ENCODE measurements at places on chromosomes 2 and 18. TPM values are rescaled to one million over a fixed set of nuclear protein-coding genes. Genes with fewer than 3 reads are reported as not detected.

- no peak overlapping the region for H3K27ac ChIP-seq
- no peak for DNase-seq
- no peaks in the 10 kb centered on the region for H3K36me3 ChIP-seq
- no peaks in the 10 kb centered on the region for H3K27me3 ChIP-seq
- H3K4me1 ChIP-seq = peaks cover 8% of the 10 kb centered on the region
Observed at GRCh38 chr2:29022679-29023078, 41.6 kb downstream of the TOGARAM2 start.

DNA sequence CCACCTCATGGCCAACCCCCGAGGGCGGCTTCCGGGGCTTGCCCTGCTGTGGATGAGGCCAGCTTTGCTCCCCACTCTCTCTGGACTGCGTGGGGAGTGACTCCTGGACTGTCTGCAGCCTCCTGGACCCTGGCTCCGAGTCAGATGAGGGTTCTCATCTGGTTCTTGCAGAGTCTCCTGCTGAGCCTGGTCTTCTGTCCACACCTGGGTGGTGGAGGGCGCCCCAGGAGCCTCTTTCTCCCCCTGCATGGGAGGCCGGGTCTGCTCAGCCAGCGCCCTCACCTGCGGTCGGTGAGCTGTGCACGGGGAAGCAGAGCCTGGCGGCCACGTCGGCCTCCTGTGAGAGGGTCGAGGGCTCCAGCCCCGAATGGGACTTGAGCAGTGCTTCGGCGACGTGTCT is 78.3 kb downstream of the RTP5 start:
- H3K4me1 ChIP-seq = no peaks in the 10 kb centered on the region
- H3K36me3 ChIP-seq = no peaks in the 10 kb centered on the region
- H3K27ac ChIP-seq = no peak overlapping the region
- H3K27me3 ChIP-seq = no peaks in the 10 kb centered on the region
- DNase-seq = no peak

- no peaks in the 10 kb centered on the region for H3K36me3 ChIP-seq
- no peak overlapping the region for H3K4me3 ChIP-seq
- no peaks in the 10 kb centered on the region for H3K27me3 ChIP-seq
- no peak overlapping the region for H3K27ac ChIP-seq
- no peaks in the 10 kb centered on the region for H3K4me1 ChIP-seq
Observed at GRCh38 chr2:186058614-186059013, 320.0 kb downstream of the FSIP2 start.

- peaks cover 12% of the 10 kb centered on the region for H3K27me3 ChIP-seq
- no peak overlapping the region for H3K4me3 ChIP-seq
- no peaks in the 10 kb centered on the region for H3K4me1 ChIP-seq
- H3K36me3 ChIP-seq = no peaks in the 10 kb centered on the region
- DNase-seq = peak; percentile 76
Observed at GRCh38 chr2:217988014-217988839, 14.6 kb downstream of the TNS1 start.

DNA sequence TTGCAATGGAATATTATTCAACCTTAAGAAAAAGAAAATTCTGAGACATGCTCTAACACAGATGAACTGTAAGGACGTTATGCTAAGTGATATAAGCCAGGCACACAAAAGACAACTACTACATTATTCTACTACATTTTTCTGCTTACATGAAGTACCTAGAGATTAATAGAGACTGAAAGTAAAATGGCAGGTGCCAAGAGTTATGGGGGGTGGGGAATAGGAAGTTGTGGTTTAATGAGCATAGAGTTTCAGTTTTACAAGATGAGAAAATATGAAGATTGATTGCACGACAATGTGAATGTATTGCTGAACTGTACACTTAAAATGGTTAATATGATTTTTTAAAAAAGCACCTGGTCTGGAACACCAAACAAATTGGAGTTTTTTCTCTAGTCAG is 1231.6 kb upstream of the DDX18 start:
- H3K4me1 ChIP-seq = no peaks in the 10 kb centered on the region
- H3K4me3 ChIP-seq = no peak overlapping the region
- no peak overlapping the region for H3K27ac ChIP-seq
- no peaks in the 10 kb centered on the region for H3K36me3 ChIP-seq

GRCh38 chr18:53253789-53254188 is 913.8 kb downstream of the DCC start:
- H3K27me3 ChIP-seq = no peaks in the 10 kb centered on the region
- no peaks in the 10 kb centered on the region for H3K4me1 ChIP-seq
- DNase-seq = no peak
- H3K36me3 ChIP-seq = no peaks in the 10 kb centered on the region

- no peak overlapping the region for H3K27ac ChIP-seq
- peaks cover 12% of the 10 kb centered on the region for H3K4me1 ChIP-seq
- H3K36me3 ChIP-seq = peaks cover 30% of the 10 kb centered on the region
Observed at GRCh38 chr2:24821433-24821891, 28.2 kb downstream of the CENPO start.

- no peaks in the 10 kb centered on the region for H3K4me1 ChIP-seq
- no peak overlapping the region for H3K27ac ChIP-seq
- DNase-seq = no peak
Observed at GRCh38 chr2:145000376-145000775, 480.5 kb upstream of the ZEB2 start.

DNA sequence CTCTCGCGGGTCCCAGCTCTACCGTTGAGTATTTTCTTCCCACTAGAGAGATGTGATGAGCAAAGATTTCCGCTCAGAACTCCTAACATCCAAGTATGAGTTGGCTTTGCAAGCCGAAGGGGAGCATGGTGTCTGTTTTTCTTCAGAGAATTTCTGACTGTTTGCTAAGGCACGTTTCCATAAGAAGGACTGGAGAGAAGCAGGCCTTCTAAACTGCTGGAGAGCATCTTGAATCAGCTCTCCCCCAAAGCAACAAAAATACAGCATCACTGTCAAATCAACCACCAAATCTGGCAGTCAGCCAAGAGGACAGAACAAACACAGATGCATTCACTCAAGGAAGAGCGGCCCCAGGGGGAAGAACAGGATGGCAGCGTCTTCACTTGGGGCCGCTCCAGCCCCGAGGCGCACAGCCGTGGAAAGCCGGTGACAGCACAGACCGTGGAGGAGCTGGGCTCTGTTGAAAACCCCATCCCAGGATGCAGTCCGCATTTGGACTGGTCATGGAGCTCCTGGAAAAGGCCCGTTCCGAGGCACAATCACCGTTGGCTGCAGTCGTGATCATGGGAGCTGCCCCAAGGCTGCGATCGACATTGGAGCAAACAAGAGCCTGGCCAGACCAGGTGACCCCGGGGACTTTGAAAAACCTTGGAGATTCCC is 101.4 kb downstream of the NFATC1 start:
- DNase-seq = no peak
- no peak overlapping the region for H3K4me3 ChIP-seq
- peaks cover 56% of the 10 kb centered on the region for H3K36me3 ChIP-seq
- H3K27me3 ChIP-seq = no peaks in the 10 kb centered on the region
- peaks cover 14% of the 10 kb centered on the region for H3K4me1 ChIP-seq
- peak overlapping the region; percentile 45 for H3K27ac ChIP-seq

DNA sequence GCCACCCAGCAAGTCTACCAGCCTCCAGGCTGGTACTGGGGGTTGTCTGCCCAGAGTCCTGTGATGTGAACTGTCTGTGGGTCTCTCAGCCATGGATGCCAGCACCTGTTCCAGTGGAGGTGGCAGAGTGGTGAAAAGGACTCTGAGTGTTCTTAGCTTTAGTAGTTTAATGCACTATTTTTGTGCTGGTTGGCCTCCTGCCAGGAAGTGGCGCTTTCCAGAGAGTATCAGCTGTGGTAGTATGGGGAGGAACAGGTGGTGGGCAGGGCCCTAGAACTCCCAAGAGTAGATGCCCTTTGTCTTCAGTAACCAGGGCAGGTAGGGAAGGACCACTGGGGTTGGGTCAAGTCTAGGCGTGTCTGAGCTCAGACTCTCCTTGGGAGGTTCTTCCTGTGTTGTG is 356.7 kb downstream of the STK39 start:
- no peaks in the 10 kb centered on the region for H3K4me1 ChIP-seq
- no peak overlapping the region for H3K27ac ChIP-seq
- no peak overlapping the region for H3K4me3 ChIP-seq
- H3K36me3 ChIP-seq = peaks cover 4% of the 10 kb centered on the region
- DNase-seq = no peak
- H3K27me3 ChIP-seq = peaks cover 27% of the 10 kb centered on the region

DNA sequence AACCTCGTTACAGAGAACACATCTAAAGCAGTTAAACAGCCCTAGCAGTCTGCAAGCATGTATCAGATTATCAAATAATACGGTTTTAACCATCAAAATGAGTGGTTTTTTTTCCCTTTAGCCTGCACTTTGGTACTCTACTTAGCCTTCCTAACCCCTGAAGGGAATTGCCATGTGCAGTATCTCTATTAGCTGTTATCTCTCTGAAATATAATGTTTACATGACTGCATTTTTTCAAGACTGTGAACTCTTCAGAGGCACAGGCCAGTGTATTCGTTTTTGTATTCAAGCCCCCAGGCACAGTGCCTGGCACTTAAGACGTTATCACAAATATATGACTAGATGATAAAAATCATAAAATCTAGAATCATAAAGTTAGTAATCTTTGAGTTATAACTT is 509.5 kb downstream of the PARD3B start:
- no peak overlapping the region for H3K4me3 ChIP-seq
- no peaks in the 10 kb centered on the region for H3K27me3 ChIP-seq
- H3K36me3 ChIP-seq = peaks cover 1% of the 10 kb centered on the region

- DNase-seq = no peak
- no peak overlapping the region for H3K27ac ChIP-seq
- H3K4me3 ChIP-seq = no peak overlapping the region
- H3K36me3 ChIP-seq = no peaks in the 10 kb centered on the region
- no peaks in the 10 kb centered on the region for H3K27me3 ChIP-seq
- no peaks in the 10 kb centered on the region for H3K4me1 ChIP-seq
Observed at GRCh38 chr2:167147271-167147941, 259.1 kb downstream of the XIRP2 start.

DNA sequence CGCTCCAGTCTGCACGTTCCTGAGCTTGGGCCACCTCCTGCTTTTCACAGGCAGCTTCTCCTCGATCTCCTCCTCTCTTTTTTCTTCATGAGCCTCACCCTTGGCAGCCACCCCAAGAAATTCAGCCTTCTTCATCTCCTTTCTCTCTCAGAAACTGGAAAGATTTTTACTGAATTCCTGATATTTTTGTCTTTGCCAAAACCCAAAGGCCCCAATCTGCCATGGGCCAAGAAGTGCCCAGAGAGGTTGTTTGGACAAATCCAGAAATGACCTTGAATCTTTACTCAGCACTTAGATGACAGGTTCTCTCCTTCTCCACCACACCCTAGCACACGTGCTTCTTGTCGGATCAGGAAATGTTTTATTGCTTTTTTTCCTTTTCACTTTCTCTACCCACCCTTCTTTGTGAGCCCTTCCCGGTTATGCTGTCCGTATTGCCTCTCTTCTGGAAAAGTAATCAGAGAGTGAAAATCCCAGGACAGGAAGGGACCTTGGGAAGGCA is 134.5 kb upstream of the TNP1 start:
- no peak for DNase-seq
- no peaks in the 10 kb centered on the region for H3K36me3 ChIP-seq
- peaks cover 11% of the 10 kb centered on the region for H3K27me3 ChIP-seq
- no peak overlapping the region for H3K27ac ChIP-seq
- H3K4me3 ChIP-seq = no peak overlapping the region

The TMEM37 gene
- total RNA-seq = not detected

The ST8SIA5 gene
- total RNA-seq = 0.09 TPM

The CD28 gene
- 177 TPM for total RNA-seq

The PJVK gene
- 6.8 TPM for total RNA-seq

The REG3G gene
- not detected for total RNA-seq
